Endodermal cell (in vitro differentiated cells): ENCODE measurements at places on chromosomes 2 and 18. TPM values are rescaled to one million over a fixed set of nuclear protein-coding genes. Genes with fewer than 3 reads are reported as not detected.
A peak's percentile ranks its signal among the peaks of the same experiment; 100 is the strongest.

The ABCB11 gene
- total RNA-seq, result 0.04 TPM in 1 of 3 replicates, not detected in the others

The PPM1B gene
- total RNA-seq, result 47.4 to 66.7 TPM (median 54.9 TPM) in 3 replicates

The L3MBTL4 gene
- total RNA-seq, result 2.8 and 4.6 TPM in 2 replicates

The MYO7B gene
- total RNA-seq, result 0.11 TPM in 2 replicates

The PFN4 gene
- 0.52 TPM in 1 of 2 replicates, not detected in the other for total RNA-seq

The OSBPL6 gene
- 3.4 to 4.7 TPM (median 4.0 TPM) in 3 replicates for total RNA-seq

The SERPINB12 gene
- total RNA-seq, result not detected in 2 replicates

DNA sequence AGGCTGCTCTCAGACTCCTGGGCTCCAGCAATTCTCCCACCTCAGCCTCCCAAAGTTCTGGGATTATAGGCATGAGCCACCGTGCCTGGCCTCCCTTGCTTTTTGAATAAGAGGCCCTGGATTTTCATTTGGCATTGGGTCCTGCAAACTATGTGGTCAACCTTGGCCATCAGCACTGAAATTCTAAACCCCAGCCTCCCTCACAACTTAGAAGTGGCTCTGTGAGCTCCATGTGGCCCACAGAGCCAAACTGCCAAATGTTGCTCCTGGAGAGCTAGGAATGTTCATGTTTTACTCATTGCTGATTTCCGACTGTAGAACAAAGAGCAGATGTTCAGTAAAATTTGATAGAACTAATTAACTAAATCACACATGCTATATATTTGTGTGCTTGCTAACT, 210.6 kb upstream of the AGAP1 start:
- H3K27ac ChIP-seq, result no peak overlapping the region
- no peaks in the 10 kb centered on the region for H3K36me3 ChIP-seq
- no peak overlapping the region for H3K4me3 ChIP-seq
- no peak for DNase-seq
- H3K4me1 ChIP-seq, result no peaks in the 10 kb centered on the region

- DNase-seq, result no peak
- H3K27ac ChIP-seq, result no peak overlapping the region
- H3K4me3 ChIP-seq, result no peak overlapping the region
- no peaks in the 10 kb centered on the region for H3K4me1 ChIP-seq
- no peaks in the 10 kb centered on the region for H3K27me3 ChIP-seq
These were observed 181.0 kb upstream of the CHST9 start for GRCh38 chr18:27366151-27366550.

- H3K27ac ChIP-seq, result no peak overlapping the region
- DNase-seq, result peak; percentile 80
- H3K4me1 ChIP-seq, result peaks cover 13% of the 10 kb centered on the region
These were observed 32.8 kb upstream of the ACKR3 start for GRCh38 chr2:236536727-236537398.

GRCh38 chr2:220785178-220785577, 786.9 kb downstream of the EPHA4 start:
- H3K36me3 ChIP-seq, result no peaks in the 10 kb centered on the region
- H3K27ac ChIP-seq, result no peak overlapping the region
- H3K27me3 ChIP-seq, result no peaks in the 10 kb centered on the region
- H3K4me3 ChIP-seq, result no peak overlapping the region

GRCh38 chr18:41418598-41418997, 536.4 kb upstream of the PIK3C3 start:
- H3K27ac ChIP-seq, result no peak overlapping the region
- H3K4me3 ChIP-seq, result no peak overlapping the region
- no peaks in the 10 kb centered on the region for H3K36me3 ChIP-seq
- H3K4me1 ChIP-seq, result peaks cover 2% of the 10 kb centered on the region
- H3K27me3 ChIP-seq, result no peaks in the 10 kb centered on the region
- DNase-seq, result no peak

DNA sequence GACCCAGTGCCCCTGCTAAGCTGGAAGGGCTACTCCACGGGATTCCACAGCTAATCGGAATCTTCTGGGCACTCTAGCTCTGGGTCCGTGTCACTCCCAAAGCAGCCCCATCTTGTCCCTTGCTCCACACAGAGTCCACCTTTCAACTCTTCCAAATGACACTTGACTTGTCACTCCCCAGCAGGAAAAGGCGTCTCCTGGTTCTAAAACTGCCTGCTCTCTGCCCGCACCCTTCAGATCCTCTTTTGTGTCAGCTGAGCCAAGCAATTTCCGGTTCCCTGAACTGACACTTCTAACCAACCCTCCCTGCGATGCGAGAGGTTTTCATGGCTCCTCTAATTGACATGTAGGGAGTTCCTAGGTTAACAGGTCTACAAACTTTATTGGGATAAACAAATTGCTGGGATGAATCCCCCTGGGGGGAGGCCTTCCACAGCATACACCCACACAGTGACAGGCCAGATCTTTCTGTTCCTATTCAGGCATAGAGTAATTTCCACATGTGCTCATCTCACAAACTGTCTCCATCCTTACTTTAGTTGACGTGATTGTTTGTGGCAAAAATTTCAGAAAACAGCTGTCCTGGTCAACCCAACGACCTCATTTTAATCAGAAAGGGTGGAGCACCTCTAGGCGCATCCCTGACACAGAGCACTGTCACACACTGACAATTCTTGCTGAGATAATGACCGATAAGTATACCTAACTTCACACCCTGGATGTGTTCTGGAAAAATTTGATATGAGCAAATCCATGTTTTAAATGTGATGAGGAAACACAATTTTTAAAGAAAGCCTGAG, 104.9 kb downstream of the RBMS1 start:
- H3K36me3 ChIP-seq, result no peaks in the 10 kb centered on the region
- H3K4me1 ChIP-seq, result no peaks in the 10 kb centered on the region
- H3K27ac ChIP-seq, result no peak overlapping the region
- DNase-seq, result no peak

GRCh38 chr18:11982981-11983380, 1.7 kb downstream of the IMPA2 start:
- H3K27me3 ChIP-seq, result no peaks in the 10 kb centered on the region
- H3K27ac ChIP-seq, result no peak overlapping the region
- H3K4me3 ChIP-seq, result peak overlapping the region; percentile 82
- DNase-seq, result no peak
- peaks cover 2% of the 10 kb centered on the region for H3K4me1 ChIP-seq

DNA sequence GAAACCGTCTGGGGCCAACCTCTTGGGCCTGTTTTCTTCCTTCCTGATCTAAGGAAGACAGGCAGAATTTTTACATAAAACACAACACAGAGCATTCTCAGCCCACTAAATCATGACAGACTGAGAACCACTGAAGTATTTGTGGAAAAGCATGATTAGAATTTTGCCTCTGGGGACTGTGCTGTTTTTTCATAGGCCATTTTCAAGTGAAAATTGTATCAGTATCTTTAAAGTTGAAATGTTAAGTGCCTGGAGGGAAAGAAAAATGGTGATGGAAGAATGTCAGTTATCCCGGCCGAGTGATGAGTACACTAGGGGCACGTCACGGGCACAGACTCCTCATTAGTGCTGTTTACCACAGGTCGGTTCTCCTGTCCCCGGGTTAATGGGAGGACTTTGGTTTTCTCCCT, 36.9 kb downstream of the EHD3 start:
- H3K27me3 ChIP-seq, result no peaks in the 10 kb centered on the region
- peaks cover 4% of the 10 kb centered on the region for H3K36me3 ChIP-seq
- H3K4me1 ChIP-seq, result no peaks in the 10 kb centered on the region
- H3K27ac ChIP-seq, result no peak overlapping the region
- no peak for DNase-seq

GRCh38 chr18:4293337-4293736, 161.8 kb downstream of the DLGAP1 start:
- no peak for DNase-seq
- H3K4me3 ChIP-seq, result no peak overlapping the region
- no peaks in the 10 kb centered on the region for H3K4me1 ChIP-seq
